NB4 (cell line): ENCODE measurements at places on chromosomes 7 and 10.
A peak's percentile ranks its signal among the peaks of the same experiment; 100 is the strongest.

DNA sequence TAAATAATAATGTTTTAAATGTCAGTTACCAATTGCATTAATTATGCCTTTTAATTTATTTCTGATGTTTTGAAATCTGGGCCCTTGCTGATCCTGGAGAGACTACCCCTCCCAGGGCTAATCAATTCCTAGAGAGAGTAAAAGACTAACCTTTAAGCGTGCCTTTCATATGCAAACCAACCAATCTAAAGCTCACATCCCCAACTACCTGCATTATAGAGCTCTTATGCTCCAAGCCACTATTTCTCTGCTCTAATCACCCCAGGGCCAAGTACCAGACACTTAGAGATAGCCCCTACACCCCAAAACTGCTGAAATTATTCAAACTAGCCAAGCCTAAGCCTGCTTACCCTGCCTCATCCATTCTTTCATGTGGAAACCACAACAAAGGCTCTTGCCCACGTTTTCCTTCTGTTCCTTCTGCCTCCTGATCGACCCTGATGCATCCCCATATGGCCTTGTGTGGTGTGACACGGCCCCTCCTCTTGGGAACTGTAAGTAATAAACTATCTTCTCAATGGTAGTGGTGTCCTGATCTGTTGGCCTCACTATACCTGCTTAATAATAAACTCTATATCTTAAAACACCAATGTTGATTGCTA is 97.7 kb downstream of the HIBADH start:
- no peak for DNase-seq

GRCh38 chr10:77827366-77827765 is 99.2 kb downstream of the DLG5 start:
- DNase-seq: no peak

- DNase-seq: no peak
Measured at GRCh38 chr10:132110713-132111112, 45.0 kb downstream of the JAKMIP3 start.

GRCh38 chr10:79331709-79332108 is 15.6 kb upstream of the PPIF start:
- DNase-seq: peak; percentile 89

DNA sequence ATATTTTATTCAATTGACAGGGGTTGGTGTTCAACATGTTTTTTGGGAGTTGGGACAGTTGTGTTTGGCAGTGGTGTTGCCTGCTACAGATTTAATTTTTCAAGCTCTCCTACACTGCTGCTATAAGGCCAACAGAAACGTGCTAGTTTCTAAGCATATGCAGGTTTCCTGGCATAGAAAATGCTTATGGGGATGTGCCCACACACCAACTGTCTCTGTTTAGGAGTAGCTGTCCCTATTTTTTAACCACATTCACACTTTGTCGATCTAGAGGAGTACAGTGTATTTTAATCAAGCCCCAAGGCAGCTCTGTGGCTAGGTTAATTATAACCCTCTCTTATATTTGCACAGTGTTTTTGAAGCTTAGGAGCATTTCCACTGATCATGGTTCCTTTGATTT is 28.6 kb downstream of the TMEM178B start:
- DNase-seq: no peak
